ENCODE measurements at places on chromosomes 13 and 19. TPM values are rescaled to one million over a fixed set of nuclear protein-coding genes. Genes with fewer than 3 reads are reported as not detected.

DNA sequence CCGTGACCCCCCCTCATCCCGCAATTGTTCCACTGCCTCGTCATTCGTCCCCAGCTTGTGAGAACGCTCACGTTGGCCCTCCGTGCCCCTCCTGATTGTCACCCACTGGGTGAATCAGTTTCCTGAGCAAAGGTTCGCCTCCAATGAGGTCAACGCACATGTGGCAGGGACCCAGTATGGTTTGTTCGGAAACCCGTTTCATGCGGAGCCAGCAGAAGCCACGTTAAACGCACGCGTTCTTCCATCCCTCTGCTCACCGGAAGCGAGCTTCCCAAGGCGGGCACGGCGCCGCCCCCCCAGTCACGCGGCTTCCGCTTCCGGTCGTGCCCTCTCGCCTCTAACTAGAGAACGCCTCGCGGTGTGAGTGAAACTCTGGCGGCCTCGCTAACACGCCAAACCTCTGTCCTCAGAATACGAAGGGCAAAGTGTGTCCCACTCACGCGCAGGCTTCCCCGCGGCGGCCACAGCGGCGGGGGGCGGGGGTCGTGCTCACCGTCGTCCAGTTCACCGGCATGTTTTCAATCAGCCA, 18.0 kb upstream of the CFAP97D2 start:
- H3K27me3 ChIP-seq = peaks cover 31% of the 10 kb centered on the region
- H3K27ac ChIP-seq = no peak overlapping the region
- no peaks in the 10 kb centered on the region for H3K36me3 ChIP-seq
- H3K4me3 ChIP-seq = no peak overlapping the region
- DNase-seq = no peak
- H3K4me1 ChIP-seq = peaks cover 32% of the 10 kb centered on the region

DNA sequence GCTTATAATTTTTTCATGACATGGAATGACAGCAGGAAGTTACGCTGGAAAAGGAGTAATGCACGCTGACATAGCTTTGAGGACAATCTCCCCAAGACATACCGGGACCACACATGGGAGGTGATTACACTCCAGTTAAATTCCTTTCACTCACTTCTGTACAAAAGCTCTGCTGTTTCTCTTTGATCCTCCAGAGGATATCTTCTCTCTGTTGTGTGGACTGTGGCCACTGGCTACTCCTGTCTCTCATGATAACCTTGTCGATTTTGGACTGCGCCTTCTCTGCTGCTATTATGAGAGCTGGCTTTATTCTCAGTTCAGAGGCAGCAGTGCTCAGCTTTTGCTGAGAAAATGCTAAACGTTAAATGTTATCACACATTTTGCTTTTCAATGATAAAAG, 464.6 kb downstream of the FGF9 start:
- H3K4me3 ChIP-seq = no peak overlapping the region
- peaks cover 1% of the 10 kb centered on the region for H3K27me3 ChIP-seq
- DNase-seq = no peak
- H3K36me3 ChIP-seq = no peaks in the 10 kb centered on the region
- H3K27ac ChIP-seq = no peak overlapping the region

- H3K4me1 ChIP-seq = peaks cover 34% of the 10 kb centered on the region
- no peak overlapping the region for H3K27ac ChIP-seq
- no peaks in the 10 kb centered on the region for H3K27me3 ChIP-seq
- peaks cover 14% of the 10 kb centered on the region for H3K36me3 ChIP-seq
Measured at GRCh38 chr13:114116734-114117133, 15.7 kb downstream of the RASA3 start.

GRCh38 chr19:53880711-53881481, 1.1 kb upstream of the PRKCG start:
- H3K4me3 ChIP-seq = no peak overlapping the region
- H3K27ac ChIP-seq = no peak overlapping the region
- H3K4me1 ChIP-seq = peaks cover 22% of the 10 kb centered on the region
- H3K27me3 ChIP-seq = peaks cover 23% of the 10 kb centered on the region
- peaks cover 12% of the 10 kb centered on the region for H3K36me3 ChIP-seq

- no peak overlapping the region for H3K4me3 ChIP-seq
- H3K27ac ChIP-seq = no peak overlapping the region
Measured at GRCh38 chr19:16841391-16841926, 12.3 kb downstream of the SIN3B start.

DNA sequence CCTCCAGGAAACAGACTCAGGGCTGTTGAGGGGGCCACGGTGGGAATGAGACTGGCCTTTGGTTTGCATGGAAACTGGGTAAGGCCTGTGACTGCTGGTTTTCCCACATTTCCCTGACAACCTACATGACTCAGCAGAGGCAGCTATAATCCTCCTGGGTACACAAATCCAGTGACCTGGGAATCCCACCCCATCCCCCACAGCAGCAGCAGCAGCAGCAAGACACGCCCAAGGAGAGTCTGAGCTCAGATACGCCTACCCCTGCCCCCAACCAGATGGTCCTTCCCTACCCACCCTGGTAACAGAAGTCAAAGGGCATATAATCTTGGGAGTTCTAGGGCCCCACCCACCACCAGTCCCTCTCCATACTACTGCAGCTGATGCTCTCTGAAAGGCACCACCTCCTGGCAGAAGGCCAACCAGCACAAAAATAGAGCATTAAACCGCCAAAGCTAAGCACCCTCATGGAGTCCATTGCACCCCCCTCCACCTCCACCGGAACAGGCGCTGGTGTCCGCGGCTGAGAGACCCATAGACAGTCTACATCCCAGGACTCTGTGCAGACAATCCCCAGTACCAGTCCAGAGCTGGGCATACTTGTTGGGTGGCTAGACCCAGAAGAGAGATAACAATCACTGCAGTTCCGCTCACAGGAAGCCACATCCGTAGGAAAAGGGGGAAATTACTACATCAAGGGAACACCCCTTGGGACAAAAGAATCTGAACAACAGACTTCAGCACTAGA, 237.2 kb upstream of the SPRY2 start:
- no peaks in the 10 kb centered on the region for H3K4me1 ChIP-seq
- no peak for DNase-seq
- no peaks in the 10 kb centered on the region for H3K36me3 ChIP-seq

DNA sequence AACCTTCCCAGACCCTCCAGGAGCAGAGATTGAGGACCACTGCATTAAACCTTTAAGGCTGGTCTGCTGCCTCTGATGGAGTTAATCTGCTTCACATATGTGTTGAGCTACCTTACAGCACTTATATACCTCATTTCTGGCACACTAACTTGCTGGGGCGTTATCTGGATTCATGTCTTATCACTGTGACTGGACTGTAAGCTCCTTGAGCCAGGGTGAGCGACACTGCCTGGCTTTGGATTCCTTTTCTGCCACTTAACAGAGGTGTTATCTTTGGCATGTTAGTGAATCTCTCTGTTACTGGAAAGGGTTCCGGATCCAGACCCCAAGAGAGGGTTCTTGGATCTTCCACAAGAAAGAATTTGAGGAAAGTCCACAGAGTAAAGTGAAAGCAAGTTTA, 69.8 kb upstream of the RGCC start:
- H3K36me3 ChIP-seq = no peaks in the 10 kb centered on the region
- peaks cover 11% of the 10 kb centered on the region for H3K4me1 ChIP-seq
- no peak for DNase-seq

GRCh38 chr19:41297628-41298347, 12.2 kb upstream of the CCDC97 start:
- H3K4me3 ChIP-seq = no peak overlapping the region
- H3K27me3 ChIP-seq = no peaks in the 10 kb centered on the region
- no peak for DNase-seq

Gene PLK5
- total RNA-seq = not detected

Gene CYTH2
- 38.6 TPM for total RNA-seq

DNA sequence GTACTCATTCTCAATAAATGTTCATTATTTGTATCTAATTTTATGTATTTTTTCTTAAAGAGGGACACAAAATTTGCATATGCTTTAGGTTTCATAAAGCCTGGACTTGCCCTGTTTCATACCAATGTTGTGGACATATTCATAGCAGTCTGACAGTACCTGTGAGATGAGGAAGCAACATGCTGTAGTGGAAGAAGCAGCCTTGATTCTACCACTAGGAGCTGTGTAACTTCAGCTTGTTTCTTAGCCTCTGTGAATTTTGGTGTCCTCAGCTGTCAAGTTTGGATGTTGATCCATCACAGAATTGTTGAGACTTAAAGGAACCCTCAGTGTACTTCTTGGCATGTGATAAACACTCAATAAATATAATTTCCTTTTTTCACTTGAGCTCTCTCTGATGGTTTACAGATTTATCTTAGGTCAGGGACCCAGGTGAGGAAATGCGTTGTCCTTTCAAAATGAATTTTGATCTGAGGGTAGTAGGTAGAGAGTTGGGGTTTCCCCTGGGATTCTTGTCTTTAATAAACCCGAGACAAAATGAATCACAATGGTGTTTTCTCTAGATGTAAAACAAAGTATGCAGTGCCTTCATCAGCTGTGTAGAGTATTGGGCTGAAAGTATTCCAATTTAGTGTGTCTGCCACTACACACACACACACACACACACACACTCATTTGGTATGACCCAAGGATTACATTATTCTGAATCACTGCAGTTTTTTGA, 152.1 kb downstream of the KCNRG start:
- DNase-seq = no peak
- no peaks in the 10 kb centered on the region for H3K36me3 ChIP-seq
- peaks cover 36% of the 10 kb centered on the region for H3K27me3 ChIP-seq
- no peak overlapping the region for H3K4me3 ChIP-seq

GRCh38 chr19:14090509-14091080, at the start of gene SAMD1:
TSS of gene SAMD1 (minus strand) at chr19:14090751.
- peak; percentile 74 for DNase-seq
- H3K27ac ChIP-seq = peak within 1 kb of the TSS; percentile 99
- H3K4me1 ChIP-seq = peaks cover 11% of the 10 kb centered on the region
- H3K36me3 ChIP-seq = peaks cover 49% of the 10 kb centered on the region
- H3K4me3 ChIP-seq = peak within 1 kb of the TSS; percentile 99

DNA sequence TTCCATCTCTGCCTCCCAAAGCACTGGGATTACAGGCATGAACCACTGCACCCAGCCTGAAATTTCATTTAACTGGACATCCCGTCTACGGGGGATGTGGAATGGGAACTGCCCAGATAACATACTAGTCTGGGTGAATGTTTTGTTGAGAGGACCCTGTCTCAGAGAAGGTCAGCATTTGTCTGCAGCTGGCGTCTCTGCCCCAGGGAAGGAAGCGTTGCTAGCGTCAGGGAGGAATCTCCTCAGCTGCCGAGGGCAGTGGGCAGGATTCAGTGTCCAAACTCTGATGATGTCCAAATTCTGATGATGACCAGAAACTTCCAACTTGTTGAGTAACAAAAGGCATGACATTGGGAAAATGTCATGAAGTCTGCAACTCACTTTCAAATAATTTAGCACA, 3.1 kb downstream of the NXNL1 start:
- peaks cover 4% of the 10 kb centered on the region for H3K4me1 ChIP-seq
- no peak overlapping the region for H3K27ac ChIP-seq
- H3K4me3 ChIP-seq = no peak overlapping the region
- H3K36me3 ChIP-seq = no peaks in the 10 kb centered on the region
- DNase-seq = no peak

Gene PCP2
- 1.2 TPM for total RNA-seq

Gene SGCG
- total RNA-seq = not detected

DNA sequence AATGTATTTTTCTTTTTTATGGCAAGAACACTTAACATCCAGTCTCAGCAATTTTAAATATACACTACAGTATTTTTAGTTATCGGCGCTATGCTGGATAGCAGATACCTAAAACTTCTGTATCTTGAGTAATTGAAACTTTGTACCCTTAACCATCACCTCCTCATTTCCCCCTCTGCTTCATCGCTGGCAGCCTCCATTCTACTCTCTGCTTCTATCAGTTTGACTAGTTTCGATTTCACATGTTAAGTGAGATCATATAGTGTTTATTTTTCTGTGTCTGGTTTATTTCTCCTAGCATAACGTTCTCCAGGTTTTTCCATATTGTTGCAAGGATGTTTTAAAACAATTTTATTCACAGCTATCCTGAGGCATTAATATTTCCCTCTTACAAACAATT, 340.8 kb upstream of the SLC10A2 start:
- DNase-seq = no peak
- H3K4me3 ChIP-seq = no peak overlapping the region
- H3K4me1 ChIP-seq = no peaks in the 10 kb centered on the region
- no peaks in the 10 kb centered on the region for H3K36me3 ChIP-seq
- H3K27me3 ChIP-seq = no peaks in the 10 kb centered on the region

Gene IRGC
- total RNA-seq = not detected

Gene LYL1
- 5.6 TPM for total RNA-seq

DNA sequence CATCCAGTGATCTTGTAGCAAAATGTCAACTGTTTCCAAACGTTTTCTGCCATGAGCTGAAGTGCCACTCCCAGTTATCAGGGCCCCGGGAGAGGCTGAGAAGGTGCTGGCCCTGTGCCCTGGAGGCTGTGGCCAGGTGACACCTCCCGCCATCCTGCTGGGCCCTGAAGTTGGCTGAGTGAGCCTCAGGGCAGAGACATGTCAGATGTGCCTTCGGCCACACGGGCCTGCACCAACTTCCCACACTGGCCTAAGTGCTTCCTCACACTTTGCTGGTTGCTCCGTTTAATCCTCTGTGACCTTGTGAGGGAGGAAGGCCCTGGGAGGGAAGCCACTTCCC, 4.8 kb downstream of the ADPRHL1 start:
- no peaks in the 10 kb centered on the region for H3K36me3 ChIP-seq
- H3K27me3 ChIP-seq = no peaks in the 10 kb centered on the region
- no peak overlapping the region for H3K27ac ChIP-seq
- H3K4me3 ChIP-seq = peak overlapping the region; percentile 51

Gene CTXN1
- total RNA-seq = 0.50 TPM

DNA sequence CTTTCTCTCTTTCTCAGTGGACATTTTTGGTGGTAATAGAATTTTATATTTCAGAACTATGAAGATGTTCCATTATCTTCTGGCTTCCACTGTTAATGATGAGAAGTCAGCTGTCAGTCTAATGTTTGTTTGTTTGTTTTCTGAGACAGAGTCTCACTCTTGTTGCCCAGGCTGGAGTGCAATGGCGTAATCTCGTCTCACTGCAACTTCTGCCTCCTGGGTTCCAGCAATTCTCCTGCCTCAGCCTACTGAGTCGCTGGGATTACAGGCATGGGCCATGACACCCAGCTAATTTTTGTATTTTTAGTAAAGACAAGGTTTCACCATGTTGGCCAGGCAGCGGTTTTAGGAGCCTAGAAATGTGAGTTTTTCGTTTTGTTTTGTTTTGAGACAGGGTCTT, 4.7 kb downstream of the ZNF317 start:
- no peak overlapping the region for H3K27ac ChIP-seq
- peaks cover 10% of the 10 kb centered on the region for H3K4me1 ChIP-seq
- H3K4me3 ChIP-seq = no peak overlapping the region
- H3K27me3 ChIP-seq = no peaks in the 10 kb centered on the region
- peaks cover 89% of the 10 kb centered on the region for H3K36me3 ChIP-seq

Gene RGL3
- total RNA-seq = not detected

- H3K27me3 ChIP-seq = no peaks in the 10 kb centered on the region
- H3K27ac ChIP-seq = no peak overlapping the region
- no peak for DNase-seq
- H3K4me1 ChIP-seq = peaks cover 21% of the 10 kb centered on the region
Measured at GRCh38 chr19:57914531-57914930, 1.9 kb downstream of the ZNF417 start.

DNA sequence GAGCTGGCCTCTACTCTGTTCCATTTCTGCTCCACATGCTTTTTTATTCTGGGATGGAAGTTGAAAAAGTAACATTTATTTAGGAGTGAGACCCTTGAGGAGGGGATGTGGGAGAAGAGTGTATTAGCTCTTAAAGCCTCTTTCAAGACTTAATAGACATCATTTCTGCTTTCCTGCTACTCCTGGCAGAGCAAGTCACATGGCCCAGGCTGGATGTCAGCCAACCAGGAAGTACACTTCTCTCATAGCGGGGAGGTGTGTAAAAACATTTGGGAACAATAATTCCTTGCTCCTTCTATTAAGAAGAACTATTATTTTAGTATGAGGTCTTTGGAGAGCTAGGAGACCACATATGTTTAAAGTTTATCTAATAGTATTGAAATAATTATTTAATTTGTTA, 40.6 kb upstream of the FAM216B start:
- no peaks in the 10 kb centered on the region for H3K4me1 ChIP-seq
- no peak overlapping the region for H3K27ac ChIP-seq
- H3K4me3 ChIP-seq = no peak overlapping the region
- H3K27me3 ChIP-seq = peaks cover 13% of the 10 kb centered on the region
- no peak for DNase-seq

Data from activated T-helper 2 cell treated with anti-CD3 and anti-CD28 coated beads, Interferon-gamma antibody, Interleukin-2, Interleukin-4, amounts not matched to agents 10 μg/mL and 5 μg/mL and 100 μg/mL, durations not matched to agents 14 hours and 24 hours and 36 hours (primary cell).